ENCODE measurements at places on chromosomes 16 and 17. TPM values are rescaled to one million over a fixed set of nuclear protein-coding genes. Genes with fewer than 3 reads are reported as not detected.

RNF222 gene
- total RNA-seq: not detected

MMP25 gene
- total RNA-seq: 0.64 TPM

TMEM238L gene
- not detected for total RNA-seq

- peak overlapping the region; percentile 89 for H3K27ac ChIP-seq
- H3K36me3 ChIP-seq: no peaks in the 10 kb centered on the region
- H3K4me3 ChIP-seq: no peak overlapping the region
- peak; percentile 44 for DNase-seq
- peaks cover 25% of the 10 kb centered on the region for H3K27me3 ChIP-seq
Measured at GRCh38 chr17:58587713-58588117, 73.3 kb upstream of the MTMR4 start.

COPS3 gene
- total RNA-seq: 107 TPM

DNA sequence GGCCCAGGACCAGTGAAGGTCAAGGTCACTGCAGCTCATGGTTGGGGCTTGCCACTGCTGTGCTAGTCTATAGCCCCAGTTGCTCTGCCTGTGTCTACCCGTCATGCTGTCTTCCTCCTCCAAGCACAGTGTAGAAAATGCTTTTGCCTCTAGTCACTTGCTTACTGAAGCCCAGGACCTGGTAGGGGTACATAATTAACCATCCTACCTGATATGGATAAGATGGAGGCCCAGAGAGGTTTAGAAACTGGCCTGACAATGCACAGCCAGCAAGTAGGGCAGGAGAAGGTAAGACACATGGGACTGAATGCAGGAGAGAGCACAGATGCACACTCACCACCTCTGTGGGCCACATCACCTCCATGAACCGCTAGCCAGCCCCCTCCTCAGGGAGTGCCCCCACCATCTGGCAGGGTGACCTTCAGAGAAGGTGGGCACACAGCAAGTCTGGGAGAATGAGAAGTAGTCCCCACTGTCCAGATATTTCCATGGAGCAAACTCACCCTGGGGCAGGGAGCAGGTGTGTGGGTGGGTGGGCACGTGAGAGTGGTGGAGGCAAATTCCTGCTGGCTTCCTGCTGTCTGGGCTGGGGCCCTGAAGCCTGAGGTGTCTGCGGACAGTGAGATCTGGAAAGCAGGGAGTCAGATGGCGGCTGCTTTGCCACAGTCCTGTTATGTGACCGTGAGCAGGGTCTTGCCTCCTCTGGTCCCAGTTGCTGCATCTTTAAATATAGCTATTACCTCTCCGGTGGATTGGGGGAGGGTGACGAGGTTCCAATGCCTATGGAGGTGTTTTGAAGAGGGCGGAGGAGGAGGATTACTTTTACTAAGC lies 1.0 kb downstream of the CX3CL1 start:
- H3K27ac ChIP-seq: no peak overlapping the region
- peaks cover 45% of the 10 kb centered on the region for H3K4me1 ChIP-seq

GRCh38 chr17:13228225-13228624 lies 210.4 kb upstream of the ELAC2 start:
- no peak overlapping the region for H3K27ac ChIP-seq
- DNase-seq: no peak
- no peak overlapping the region for H3K4me3 ChIP-seq

- peak; percentile 45 for DNase-seq
- peak overlapping the region; percentile 29 for H3K27ac ChIP-seq
- H3K27me3 ChIP-seq: peaks cover 36% of the 10 kb centered on the region
Measured at GRCh38 chr17:72122765-72123529, 2.1 kb downstream of the SOX9 start.

DNA sequence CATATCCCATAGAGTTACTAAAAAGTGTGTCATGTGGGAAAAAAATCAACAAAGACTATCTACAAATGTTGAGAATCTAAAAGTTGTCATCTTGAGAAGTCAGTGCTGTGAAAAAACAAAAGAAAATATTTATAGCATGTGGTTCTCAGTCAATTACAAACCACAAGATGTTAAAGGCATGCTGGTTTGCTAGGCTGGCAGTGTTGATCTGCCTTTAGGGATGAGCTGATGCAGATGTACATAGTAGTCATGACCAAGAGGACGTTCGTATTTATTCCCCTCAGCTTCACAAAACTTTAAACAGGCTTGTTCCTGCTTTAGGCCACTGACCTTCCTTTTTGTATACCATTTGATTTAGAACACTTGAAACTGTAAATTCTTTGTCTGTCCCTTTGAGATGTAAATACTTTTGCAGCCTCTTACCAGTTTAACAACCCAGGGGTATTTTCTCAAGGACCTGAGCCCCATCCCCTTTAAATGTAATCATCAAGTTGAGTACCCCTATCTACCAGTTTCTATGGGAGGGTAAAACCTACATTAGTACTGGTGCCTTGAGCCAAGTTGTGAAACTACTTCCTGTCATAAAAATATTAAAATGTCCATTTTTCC lies 446.6 kb downstream of the KCNJ18 start:
- no peaks in the 10 kb centered on the region for H3K4me1 ChIP-seq
- no peak for DNase-seq
- H3K27ac ChIP-seq: no peak overlapping the region
- H3K4me3 ChIP-seq: no peak overlapping the region
- no peaks in the 10 kb centered on the region for H3K27me3 ChIP-seq
- peaks cover 5% of the 10 kb centered on the region for H3K36me3 ChIP-seq

GRCh38 chr16:77849646-77850258 lies 61.4 kb downstream of the VAT1L start:
- no peak overlapping the region for H3K27ac ChIP-seq
- no peak for DNase-seq
- H3K27me3 ChIP-seq: no peaks in the 10 kb centered on the region
- H3K36me3 ChIP-seq: no peaks in the 10 kb centered on the region
- H3K4me3 ChIP-seq: no peak overlapping the region

DNA sequence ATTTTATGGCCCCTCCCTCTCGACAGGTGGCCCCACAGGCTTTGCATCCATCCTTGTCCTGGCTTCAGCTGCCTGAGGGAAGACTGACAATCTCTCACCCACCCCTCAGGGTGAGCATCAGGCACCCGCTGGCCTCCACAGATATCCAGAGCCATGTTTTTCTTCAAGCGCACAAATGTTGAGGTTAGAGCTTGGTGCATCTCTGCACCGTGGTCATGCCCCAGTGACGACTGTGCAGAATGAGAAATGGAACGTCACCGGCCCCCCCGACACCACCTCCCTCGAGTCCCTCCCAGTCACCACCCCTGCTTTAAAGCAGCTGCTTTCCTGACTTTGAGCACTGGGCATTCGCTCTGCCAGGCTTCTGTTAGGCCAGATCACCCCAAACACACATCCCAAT lies 19.8 kb upstream of the TIMP2 start:
- H3K27ac ChIP-seq: no peak overlapping the region
- no peaks in the 10 kb centered on the region for H3K36me3 ChIP-seq
- no peaks in the 10 kb centered on the region for H3K4me1 ChIP-seq
- H3K27me3 ChIP-seq: no peaks in the 10 kb centered on the region

ACBD4 gene
- total RNA-seq: 5.4 TPM

DNA sequence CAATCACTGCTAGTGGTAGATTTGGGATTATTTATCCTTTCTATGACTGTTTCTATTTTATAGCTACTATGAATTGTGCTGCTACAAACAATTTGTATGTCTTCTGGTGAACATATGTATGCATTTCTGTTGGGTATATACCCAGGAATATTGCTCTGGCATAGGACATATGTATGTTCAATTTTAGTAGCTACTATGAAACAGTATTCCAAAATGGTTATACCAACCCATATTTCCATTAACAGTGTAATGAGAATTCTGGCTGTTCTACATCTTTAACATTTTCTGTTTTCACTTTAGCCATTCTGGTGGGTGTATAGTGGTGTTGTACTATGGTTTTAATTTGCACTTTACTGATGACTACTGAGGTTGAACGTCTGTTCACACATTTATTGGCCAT lies 57.6 kb upstream of the NACA2 start:
- H3K36me3 ChIP-seq: peaks cover 11% of the 10 kb centered on the region
- peaks cover 3% of the 10 kb centered on the region for H3K27me3 ChIP-seq
- H3K4me1 ChIP-seq: no peaks in the 10 kb centered on the region
- no peak for DNase-seq
- no peak overlapping the region for H3K27ac ChIP-seq

RNF112 gene
- 1.2 TPM for total RNA-seq

GRCh38 chr17:75430159-75430974 lies 24.9 kb upstream of the GRB2 start:
- peaks cover 38% of the 10 kb centered on the region for H3K4me1 ChIP-seq
- H3K27ac ChIP-seq: no peak overlapping the region
- no peaks in the 10 kb centered on the region for H3K36me3 ChIP-seq
- no peak for DNase-seq

GRCh38 chr16:50815382-50815781 lies 73.5 kb downstream of the CYLD start:
- no peak for DNase-seq
- no peak overlapping the region for H3K4me3 ChIP-seq
- H3K27me3 ChIP-seq: no peaks in the 10 kb centered on the region
- no peaks in the 10 kb centered on the region for H3K36me3 ChIP-seq

DNA sequence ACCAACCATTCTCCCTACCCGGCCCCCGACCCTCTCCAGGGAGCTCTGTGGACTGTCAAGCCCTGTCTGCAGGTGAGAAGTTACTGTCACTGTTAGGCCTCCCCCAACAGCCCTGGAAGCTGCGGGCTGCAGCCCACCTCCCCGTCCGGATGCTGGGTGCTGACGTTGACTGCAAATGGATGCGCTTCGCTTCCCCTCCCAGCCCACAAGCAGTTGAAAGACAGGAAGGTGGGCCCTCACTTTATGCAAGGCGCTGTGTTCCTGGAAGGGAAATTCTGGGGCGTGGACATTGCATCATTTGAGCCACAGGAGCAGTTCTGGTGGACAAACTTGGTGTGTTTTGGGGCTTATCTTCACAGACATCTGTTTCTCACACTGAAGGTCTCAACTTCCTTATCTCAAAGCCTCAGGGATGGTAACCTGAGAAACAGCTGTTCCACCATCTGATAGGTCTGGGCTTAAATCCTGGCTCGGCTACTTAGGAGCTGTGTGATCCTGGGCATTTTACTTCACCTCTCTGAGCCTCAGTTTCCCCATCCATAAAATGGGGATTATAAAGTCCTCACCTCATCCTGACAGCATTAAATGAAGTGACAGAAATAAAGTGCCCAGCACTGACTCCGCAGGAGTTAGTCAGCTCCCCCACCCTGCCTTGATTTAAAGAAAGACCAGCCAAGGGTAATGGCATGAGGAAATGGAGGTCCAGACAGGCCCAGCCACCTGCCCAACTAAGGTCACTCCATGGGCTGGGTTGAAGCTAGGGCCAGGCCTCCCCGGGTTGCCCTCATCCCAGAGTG lies 4.6 kb upstream of the DRC7 start:
- H3K27ac ChIP-seq: no peak overlapping the region
- H3K36me3 ChIP-seq: no peaks in the 10 kb centered on the region
- H3K4me1 ChIP-seq: peaks cover 12% of the 10 kb centered on the region
- DNase-seq: no peak
- no peak overlapping the region for H3K4me3 ChIP-seq

- no peak for DNase-seq
- H3K27ac ChIP-seq: no peak overlapping the region
- H3K4me3 ChIP-seq: no peak overlapping the region
- no peaks in the 10 kb centered on the region for H3K36me3 ChIP-seq
Measured at GRCh38 chr16:77785373-77785764, 3.0 kb upstream of the VAT1L start.

- peaks cover 3% of the 10 kb centered on the region for H3K4me1 ChIP-seq
- no peak overlapping the region for H3K4me3 ChIP-seq
- peaks cover 5% of the 10 kb centered on the region for H3K27me3 ChIP-seq
- no peak for DNase-seq
Measured at GRCh38 chr17:44374306-44375195, 10.9 kb upstream of the FAM171A2 start.

- no peak for DNase-seq
- H3K27ac ChIP-seq: no peak overlapping the region
- H3K4me1 ChIP-seq: no peaks in the 10 kb centered on the region
- no peak overlapping the region for H3K4me3 ChIP-seq
- H3K36me3 ChIP-seq: peaks cover 8% of the 10 kb centered on the region
Measured at GRCh38 chr16:64035337-64035736, 1086.5 kb downstream of the CDH11 start.

EPX gene
- total RNA-seq: not detected

SLC25A39 gene
- 122 TPM for total RNA-seq

GRCh38 chr17:61766520-61766919 lies 96.8 kb downstream of the BRIP1 start:
- no peaks in the 10 kb centered on the region for H3K27me3 ChIP-seq
- no peak overlapping the region for H3K27ac ChIP-seq
- H3K36me3 ChIP-seq: peaks cover 56% of the 10 kb centered on the region

Measured in neural crest cell (in vitro differentiated cells).